ENCODE measurements at places on chromosomes 2 and 18.
A peak's percentile ranks its signal among the peaks of the same experiment; 100 is the strongest.

- no peak for DNase-seq
Measured at GRCh38 chr2:235803028-235803427, 309.2 kb downstream of the AGAP1 start.

DNA sequence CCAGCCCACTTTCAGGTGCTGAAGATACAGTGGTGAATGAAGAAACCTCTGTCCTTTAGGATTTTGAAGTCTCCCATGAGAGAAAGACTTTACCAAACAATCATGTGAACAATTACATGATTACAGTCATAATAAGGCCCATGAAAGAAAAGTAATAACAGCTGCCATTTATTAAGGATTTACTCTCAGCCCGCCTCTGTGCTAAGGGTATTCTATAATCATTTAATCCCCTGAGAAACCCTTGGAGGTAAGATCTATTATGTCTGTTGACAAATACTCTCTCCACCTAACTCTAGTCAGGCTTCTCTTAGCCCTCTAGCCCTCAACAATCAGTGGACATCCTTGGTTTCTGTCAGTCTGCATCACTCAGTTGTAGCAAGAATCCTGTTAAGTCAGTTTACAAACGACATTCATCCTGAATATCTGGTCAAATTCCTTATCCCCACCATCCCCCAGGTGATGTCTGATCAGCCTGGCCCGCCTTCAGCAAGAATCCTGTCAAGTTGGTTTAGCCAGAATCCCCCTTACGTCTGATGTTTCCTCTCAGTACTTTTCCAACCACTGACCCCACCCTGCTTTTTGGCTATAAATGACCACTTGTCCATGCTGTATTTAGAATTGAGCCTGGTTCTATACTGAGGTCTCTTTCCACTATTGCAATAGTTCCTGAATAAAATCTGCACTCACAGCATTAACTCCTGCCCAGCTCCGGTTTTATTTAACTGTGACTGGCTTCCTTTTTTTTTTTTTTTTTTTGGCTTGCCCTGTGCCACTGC is 12.2 kb upstream of the SOCS6 start:
- no peak for DNase-seq

DNA sequence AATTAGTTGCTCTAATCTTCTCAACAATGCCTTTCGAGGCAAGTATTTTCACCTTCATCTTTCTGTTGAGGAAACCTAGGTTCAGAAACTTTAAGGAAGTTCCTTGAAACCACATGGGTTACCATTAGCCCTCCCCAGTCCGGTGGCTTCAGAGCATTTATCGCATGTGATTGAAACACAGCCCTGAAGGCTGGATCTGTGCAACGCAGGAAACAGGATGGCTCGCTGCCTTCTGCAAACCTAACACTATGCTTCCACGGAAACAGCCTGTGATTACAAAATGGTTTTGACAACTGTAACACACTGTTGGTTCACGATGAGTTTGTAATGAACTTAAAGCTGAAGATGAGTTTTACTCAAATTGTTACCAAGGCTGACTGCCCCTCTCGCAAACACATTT is 68.5 kb downstream of the EPB41L3 start:
- DNase-seq, result no peak

- no peak for DNase-seq
Measured at GRCh38 chr2:234712421-234712935, 215.6 kb upstream of the ARL4C start.

- DNase-seq, result no peak
Measured at GRCh38 chr2:199968126-199968525, 12.7 kb downstream of the MAIP1 start.

- DNase-seq, result no peak
Measured at GRCh38 chr2:208565690-208566416, 159.3 kb downstream of the PTH2R start.

- DNase-seq, result no peak
Measured at GRCh38 chr18:46939337-46939963, 22.0 kb downstream of the KATNAL2 start.

- DNase-seq, result no peak
Measured at GRCh38 chr18:25517881-25518715, 166.1 kb upstream of the ZNF521 start.

DNA sequence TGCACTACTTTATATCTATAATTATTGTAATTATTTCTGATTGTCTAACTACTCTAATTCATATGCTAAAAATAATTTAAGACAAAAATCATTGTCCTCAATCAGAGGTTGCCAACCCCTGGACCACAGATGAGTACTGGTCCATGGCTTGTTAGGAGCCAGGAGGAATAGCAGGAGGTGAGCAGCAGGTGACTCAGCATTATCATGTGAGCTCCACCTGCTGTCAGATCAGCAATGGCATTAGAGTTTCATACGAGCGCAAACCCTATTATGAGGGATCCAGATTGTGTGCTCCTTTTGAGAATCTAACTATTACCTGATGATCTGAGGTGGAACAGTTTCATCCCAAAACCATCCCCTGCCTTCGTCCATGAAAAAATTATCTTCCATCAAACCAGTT is 1434.4 kb downstream of the LRP1B start:
- no peak for DNase-seq

DNA sequence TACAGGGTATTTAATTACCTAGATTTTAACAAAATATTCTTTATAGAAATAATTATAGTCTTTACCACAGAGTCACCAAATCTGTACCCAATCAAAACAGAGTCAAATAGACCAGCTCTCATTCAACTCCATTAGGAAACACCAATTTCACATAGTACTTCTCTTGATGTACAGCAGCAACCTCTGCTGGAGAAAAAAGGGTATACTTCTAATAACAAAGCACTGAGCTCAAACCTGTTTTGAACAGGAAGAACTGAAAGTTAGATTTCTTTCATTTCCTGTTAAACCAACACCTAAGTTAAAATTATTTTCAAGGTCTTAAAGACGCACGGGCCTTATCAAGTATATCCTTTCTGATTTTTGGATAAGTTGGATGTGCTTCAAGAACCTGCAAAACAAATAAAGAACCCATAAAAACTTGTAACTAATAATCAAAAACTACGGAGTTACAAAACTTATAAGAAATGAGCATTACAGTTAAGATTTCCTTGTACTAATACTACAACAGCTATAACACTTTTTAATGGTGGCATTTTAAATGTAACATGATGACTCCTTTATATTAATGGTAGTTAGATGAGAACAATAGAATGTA is 79.0 kb downstream of the TTC21B start:
- DNase-seq, result no peak

DNA sequence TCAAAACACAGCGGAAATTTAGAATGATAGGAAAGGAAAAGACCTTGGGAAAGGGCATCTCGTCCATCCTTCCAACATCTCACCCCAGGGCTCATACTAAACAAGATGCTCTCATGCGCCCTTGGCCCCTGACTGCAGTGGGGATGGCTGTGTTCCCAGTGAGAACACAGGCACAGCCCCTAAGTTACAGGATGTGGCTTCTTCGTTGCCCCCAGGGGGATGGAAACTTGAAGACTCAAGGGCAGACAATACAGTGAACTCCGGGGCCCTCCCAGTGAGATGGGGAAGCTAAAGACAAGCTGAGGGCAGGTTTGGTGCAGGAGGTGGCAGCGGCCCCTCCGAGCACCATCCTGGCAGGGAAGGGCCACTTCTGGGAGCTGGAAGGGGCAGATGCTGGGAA is 139.7 kb downstream of the INO80D start:
- no peak for DNase-seq

DNA sequence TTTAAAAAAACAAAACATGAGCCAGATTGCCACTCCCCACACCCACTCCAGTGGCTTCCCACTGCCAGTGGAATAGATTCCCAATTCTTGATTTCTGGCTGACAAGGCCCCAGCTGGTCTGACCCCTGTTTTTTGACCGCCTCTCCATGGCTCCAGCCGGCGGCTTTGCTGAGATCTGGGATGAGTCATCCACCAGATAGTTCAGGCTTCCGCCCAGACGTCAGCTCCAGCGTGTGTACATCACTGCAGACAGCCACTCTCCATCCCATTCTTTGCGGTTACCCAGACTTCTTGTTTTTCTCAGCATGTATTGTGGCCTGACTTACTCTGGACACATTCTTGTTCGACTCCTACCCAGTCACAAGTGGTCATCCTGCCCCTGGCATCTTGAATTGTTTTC is 227.9 kb downstream of the GBX2 start:
- DNase-seq, result no peak

GRCh38 chr18:6543330-6543908 is 128.7 kb upstream of the L3MBTL4 start:
- DNase-seq, result no peak

- DNase-seq, result peak; percentile 45
Measured at GRCh38 chr2:106159866-106160785, 34.0 kb downstream of the UXS1 start.

DNA sequence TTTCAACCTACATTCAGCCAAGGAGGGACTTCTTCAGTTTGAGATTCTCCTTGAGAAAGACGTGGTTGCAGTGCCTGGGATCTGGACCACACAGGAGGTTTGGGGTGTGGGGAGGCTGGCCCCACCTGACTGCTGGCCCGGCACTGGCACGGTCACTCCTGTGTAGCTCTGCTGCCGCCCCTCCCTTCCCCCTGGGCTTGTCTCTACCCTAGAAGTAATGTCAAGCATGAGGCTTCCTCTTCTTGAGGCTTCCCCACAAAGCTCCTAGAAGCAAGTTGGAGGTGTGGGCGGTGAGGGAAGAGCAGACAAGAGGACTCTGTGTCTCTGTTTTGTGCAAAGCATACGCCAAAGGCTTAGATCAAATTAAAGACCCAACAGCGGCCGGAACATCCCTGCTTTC is 8.7 kb downstream of the KLHL29 start:
- no peak for DNase-seq

- no peak for DNase-seq
Measured at GRCh38 chr2:108531674-108532055, 2.6 kb upstream of the LIMS1 start.

DNA sequence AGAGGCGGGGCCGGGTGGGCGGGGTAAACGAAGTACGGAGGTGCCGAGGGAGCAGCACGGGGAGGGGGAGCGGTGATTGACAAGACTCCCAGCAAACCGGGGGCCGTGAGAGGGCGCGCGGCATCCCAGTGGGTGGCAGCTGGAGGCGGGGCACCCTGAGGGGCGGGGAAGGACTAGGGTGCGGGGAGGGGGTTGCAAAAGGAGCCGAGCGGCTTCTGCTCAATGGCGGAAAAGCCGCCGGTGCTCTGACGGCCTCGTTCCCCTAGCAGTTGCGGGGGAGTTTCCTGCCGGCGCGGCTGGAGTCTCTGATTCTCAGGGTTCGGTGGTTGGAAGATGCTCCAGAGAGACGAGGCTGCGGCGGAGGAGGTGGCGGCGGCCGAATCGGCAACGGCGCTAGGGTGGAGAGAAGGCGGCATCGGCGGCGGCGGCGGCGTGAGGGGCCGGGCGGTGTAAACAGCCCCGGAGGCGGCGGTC is at the start of gene PPM1B:
TSS of gene PPM1B (plus strand) at position 195 of the 474 bp plus-strand sequence. CDS start 32,325 bp downstream, outside the sequence.
- peak; percentile 99 for DNase-seq

- no peak for DNase-seq
Measured at GRCh38 chr18:7567474-7568425, 634 bp downstream of the PTPRM start.

- no peak for DNase-seq
Measured at GRCh38 chr2:150468350-150468960, 19.0 kb downstream of the RND3 start.

GRCh38 chr18:44774191-44774590 is 93.5 kb downstream of the SETBP1 start:
- no peak for DNase-seq

DNA sequence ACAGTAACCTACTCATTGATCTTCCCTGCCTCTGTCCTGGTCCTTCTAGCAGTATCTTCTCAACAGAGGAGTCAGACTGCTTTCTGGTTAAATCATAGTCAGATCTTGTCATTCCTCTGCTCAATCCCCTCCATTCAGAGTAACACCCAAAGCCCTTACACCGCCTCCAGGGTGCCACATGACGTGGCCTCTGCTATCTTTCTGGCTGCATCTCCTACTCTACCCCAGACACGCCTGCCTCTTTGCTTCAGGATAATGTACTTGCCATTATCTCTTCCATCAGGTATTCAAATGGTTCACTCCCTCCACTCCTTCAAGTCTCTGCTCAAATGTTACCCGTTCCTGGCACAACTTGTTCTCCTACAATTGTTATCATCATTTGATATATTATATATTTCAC is 36.3 kb upstream of the ACVR2A start:
- no peak for DNase-seq

DNA sequence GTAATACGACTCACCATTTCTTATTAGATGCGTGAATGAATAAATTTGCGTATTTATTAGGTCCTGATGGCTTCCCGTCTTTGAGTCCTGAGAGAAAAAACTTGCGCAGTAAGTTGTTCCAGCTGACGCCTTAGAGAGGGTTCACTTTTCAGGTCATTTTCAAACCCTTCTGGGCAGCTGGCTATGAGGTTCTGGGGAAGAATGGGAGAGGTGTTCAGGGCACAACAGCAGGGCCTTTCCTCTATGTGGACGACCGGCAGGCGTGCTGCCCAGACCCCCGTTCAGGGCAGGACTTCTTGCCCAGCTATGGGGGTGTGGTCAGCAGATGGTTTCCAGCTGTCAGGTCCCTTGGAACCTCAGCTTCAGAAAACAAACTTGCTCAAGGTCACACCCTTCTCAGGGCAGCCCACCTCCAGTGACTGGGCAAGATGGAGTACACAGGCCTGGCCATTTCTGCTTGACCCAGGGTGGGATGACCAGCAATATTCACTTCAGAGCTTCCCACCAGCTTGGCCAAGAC is 61.1 kb upstream of the TNP1 start:
- DNase-seq, result no peak

DNA sequence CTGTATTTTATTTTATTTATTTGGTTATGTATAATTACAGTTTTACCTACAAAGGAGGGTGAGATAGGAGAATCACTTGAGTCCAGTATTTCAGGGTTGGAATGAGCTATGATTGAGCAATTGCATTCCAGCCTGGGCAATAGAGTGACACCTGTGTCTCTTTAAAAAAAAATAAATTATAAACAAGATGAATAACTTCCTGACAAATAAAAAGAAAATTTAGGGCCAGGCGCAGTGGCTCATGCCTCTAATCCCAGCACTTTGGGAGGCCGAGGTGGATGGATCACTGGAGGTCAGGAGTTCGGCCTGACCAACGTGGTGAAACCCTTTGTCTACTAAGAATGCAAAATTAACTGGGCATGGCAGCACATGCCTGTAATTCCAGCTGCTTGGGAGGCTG is 17.3 kb downstream of the MTA3 start:
- DNase-seq, result no peak

- no peak for DNase-seq
Measured at GRCh38 chr18:76986406-76986805, 146.2 kb downstream of the MBP start.

DNA sequence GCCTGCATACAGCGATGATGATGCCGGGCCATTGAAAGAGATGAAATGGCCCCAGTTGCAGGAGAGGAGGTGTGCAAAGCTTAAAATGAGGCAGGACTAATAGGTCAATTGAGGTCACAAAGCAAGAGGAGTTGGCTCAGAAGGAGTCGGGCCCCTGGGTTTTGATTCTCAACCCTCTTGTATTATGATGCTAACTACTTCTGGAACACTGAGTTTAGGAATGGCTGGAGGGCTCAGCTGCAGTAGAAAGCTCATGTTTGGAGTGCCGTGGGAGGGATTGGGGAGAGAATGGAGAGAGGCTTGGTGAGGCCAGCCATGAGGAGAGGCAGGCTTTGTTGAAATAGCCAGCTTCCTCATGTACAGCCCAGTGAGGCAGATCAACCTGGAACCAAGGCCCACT is 4.8 kb downstream of the TNP1 start:
- DNase-seq, result no peak

- DNase-seq, result no peak
Measured at GRCh38 chr2:96861074-96861473, 3.3 kb upstream of the ANKRD39 start.
